Karpas-422 (cell line): ENCODE measurements at places on chromosomes 13 and 19. TPM values are rescaled to one million over a fixed set of nuclear protein-coding genes. Genes with fewer than 3 reads are reported as not detected.

- no peak for DNase-seq
These were observed 4.0 kb downstream of the NKPD1 start for GRCh38 chr19:45156751-45157150.

DNA sequence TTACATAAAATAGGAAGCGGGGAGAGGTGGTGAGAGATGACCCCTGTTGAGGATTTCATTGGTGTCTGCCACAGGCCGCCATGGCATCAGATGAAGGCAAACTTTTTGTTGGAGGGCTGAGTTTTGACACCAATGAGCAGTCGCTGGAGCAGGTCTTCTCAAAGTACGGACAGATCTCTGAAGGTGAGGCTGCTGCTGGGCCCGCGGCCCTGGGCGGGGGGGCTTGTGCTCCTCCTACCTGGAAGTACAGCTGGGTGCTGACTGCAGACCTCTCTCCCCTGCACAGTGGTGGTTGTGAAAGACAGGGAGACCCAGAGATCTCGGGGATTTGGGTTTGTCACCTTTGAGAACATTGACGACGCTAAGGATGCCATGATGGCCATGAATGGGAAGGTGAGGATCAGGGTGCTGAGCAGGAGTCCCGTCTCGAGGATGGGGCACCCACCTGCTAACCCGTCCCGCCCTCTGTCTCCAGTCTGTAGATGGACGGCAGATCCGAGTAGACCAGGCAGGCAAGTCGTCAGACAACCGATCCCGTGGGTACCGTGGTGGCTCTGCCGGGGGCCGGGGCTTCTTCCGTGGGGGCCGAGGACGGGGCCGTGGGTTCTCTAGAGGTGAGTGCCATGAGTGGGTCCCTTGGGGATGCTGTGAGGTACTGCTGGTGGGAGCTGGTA, 1.9 kb downstream of the CIRBP start:
- no peak for DNase-seq

Gene ZSCAN1
- not detected in 2 replicates for total RNA-seq

Gene ERFL
- total RNA-seq: 3.8 and 5.5 TPM in 2 replicates

GRCh38 chr13:30027569-30028455, 177.4 kb upstream of the UBL3 start:
- peak; percentile 45 for DNase-seq

DNA sequence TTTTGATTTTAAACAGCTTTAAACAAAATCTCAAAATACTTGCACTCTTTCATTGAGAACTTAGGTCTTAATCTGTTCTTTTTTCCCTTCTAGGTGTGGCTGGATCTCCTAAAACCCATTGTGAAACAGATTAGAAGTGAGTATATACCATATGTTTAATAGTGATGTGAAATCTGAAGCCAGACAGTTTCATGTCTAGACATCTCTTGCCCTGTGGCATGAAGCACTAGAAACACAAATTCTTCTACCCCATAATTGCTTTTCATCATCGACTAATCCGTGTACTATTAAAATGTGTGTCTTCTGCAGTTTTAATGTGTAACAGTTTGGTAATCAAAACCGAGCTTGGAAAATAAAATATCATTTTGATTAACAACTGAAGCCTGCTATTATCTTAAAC, 188.2 kb upstream of the RNF113B start:
- DNase-seq: no peak
